ENCODE measurements at places on chromosomes 5 and 9. TPM values are rescaled to one million over a fixed set of nuclear protein-coding genes. Genes with fewer than 3 reads are reported as not detected.

Gene FAM151B
- 1.9 TPM for total RNA-seq

Gene SNX30
- total RNA-seq = 18.0 TPM

Gene ICE1
- total RNA-seq = 16.3 TPM

Gene ERAP2
- total RNA-seq = 1.3 TPM

Gene APBA1
- 2.4 TPM for total RNA-seq

Gene IFNK
- total RNA-seq = not detected

Gene DRD1
- total RNA-seq = not detected

Gene NR4A3
- total RNA-seq = 0.12 TPM

Gene SLC6A19
- total RNA-seq = not detected

Gene LEAP2
- total RNA-seq = 0.37 TPM

Gene LAMC3
- total RNA-seq = 4.0 TPM

Gene CDH6
- total RNA-seq = 1.5 TPM

Gene SLC31A2
- 3.7 TPM for total RNA-seq

Gene CDH9
- total RNA-seq = not detected

Gene NEK6
- total RNA-seq = 103 TPM

Gene EIF4E1B
- not detected for total RNA-seq

Gene ARSI
- total RNA-seq = 0.24 TPM

Gene SREK1
- total RNA-seq = 16.1 TPM

Gene TMEM252
- total RNA-seq = not detected

Gene GMCL2
- not detected for total RNA-seq

Gene GARIN3
- not detected for total RNA-seq

Gene TERT
- total RNA-seq = not detected

Gene CNTNAP3
- total RNA-seq = 0.05 TPM

Gene ZNF883
- total RNA-seq = 1.8 TPM

Gene TTC39B
- 3.8 TPM for total RNA-seq

Gene SPATA31C1
- total RNA-seq = not detected

Gene MVB12B
- 2.3 TPM for total RNA-seq

Gene HRH2
- not detected for total RNA-seq

Gene FRRS1L
- 0.10 TPM for total RNA-seq

Gene CACFD1
- 7.1 TPM for total RNA-seq

Gene FSTL4
- not detected for total RNA-seq

Gene LCN10
- total RNA-seq = not detected

Gene SEMA6A
- 3.2 TPM for total RNA-seq

Gene FAM81B
- not detected for total RNA-seq

Gene RASGEF1C
- not detected for total RNA-seq

Gene QRFP
- total RNA-seq = not detected

Gene DMRT2
- not detected for total RNA-seq

Gene GHR
- 5.2 TPM for total RNA-seq

Gene EPB41L4A
- 5.7 TPM for total RNA-seq

Gene GPX3
- total RNA-seq = 82.4 TPM

Gene SPOUT1
- total RNA-seq = 17.9 TPM

Gene PRR7
- total RNA-seq = 26.0 TPM

Gene FCN2
- not detected for total RNA-seq

Gene KCNMB1
- total RNA-seq = not detected

Gene GRIN3A
- total RNA-seq = not detected

Gene CNTFR
- 0.56 TPM for total RNA-seq

Gene TRIP13
- total RNA-seq = 4.4 TPM

Gene TMEM232
- 1.0 TPM for total RNA-seq

Gene ZNF782
- 0.87 TPM for total RNA-seq

Gene C7
- total RNA-seq = 11,125 TPM

Gene IL5
- total RNA-seq = not detected

Gene ARHGEF39
- 0.19 TPM for total RNA-seq

Gene SPINK7
- not detected for total RNA-seq

Gene RETREG1
- 0.44 TPM for total RNA-seq

Gene BTNL8
- not detected for total RNA-seq

Gene RNF180
- total RNA-seq = 1.9 TPM

Gene OR1Q1
- total RNA-seq = not detected

Gene MCTP1
- 1.9 TPM for total RNA-seq

Gene GPR150
- 0.20 TPM for total RNA-seq

All from cardiac ventricle fibroblast (primary cell).